Cardiac ventricle fibroblast (primary cell): ENCODE measurements at places on chromosomes 2 and 18. TPM values are rescaled to one million over a fixed set of nuclear protein-coding genes. Genes with fewer than 3 reads are reported as not detected.

OTOS gene
- total RNA-seq, result not detected in 2 replicates

CRYGC gene
- total RNA-seq, result not detected in 2 replicates

SPC25 gene
- total RNA-seq, result 0.44 TPM in 1 of 2 replicates, not detected in the other

NETO1 gene
- not detected in 2 replicates for total RNA-seq

HRH4 gene
- 0.10 TPM in 1 of 2 replicates, not detected in the other for total RNA-seq
